ENCODE measurements at places on chromosomes 1 and 21. TPM values are rescaled to one million over a fixed set of nuclear protein-coding genes. Genes with fewer than 3 reads are reported as not detected.

Gene RNF186
- total RNA-seq, result not detected

Gene IL19
- total RNA-seq, result not detected

Gene JUN
- total RNA-seq, result 107 TPM

Gene ST6GALNAC3
- 17.5 TPM for total RNA-seq

Gene AJAP1
- 0.46 TPM for total RNA-seq

Gene BARHL2
- not detected for total RNA-seq

Gene ZNF593OS
- total RNA-seq, result not detected

Gene AMY1A
- total RNA-seq, result not detected

Gene DDR2
- total RNA-seq, result 1.2 TPM

Gene LENEP
- total RNA-seq, result 0.84 TPM

Gene SPRR2F
- total RNA-seq, result 4.0 TPM

Gene S100B
- not detected for total RNA-seq

Gene PLD5
- total RNA-seq, result 3.0 TPM

Gene DMRTA2
- total RNA-seq, result 0.20 TPM

Gene CDK18
- total RNA-seq, result 23.9 TPM

Gene DVL1
- 63.1 TPM for total RNA-seq

Measured in progenitor cell of endocrine pancreas (in vitro differentiated cells).